ENCODE measurements at places on chromosomes 6 and 20.

- no peak for DNase-seq
Measured at GRCh38 chr6:43307451-43308100, 1.1 kb downstream of the CRIP3 start.

GRCh38 chr6:34656378-34657036, 40.1 kb downstream of the ILRUN start:
- DNase-seq: no peak

- no peak for DNase-seq
Measured at GRCh38 chr6:97702248-97702647, 419.2 kb upstream of the MMS22L start.

DNA sequence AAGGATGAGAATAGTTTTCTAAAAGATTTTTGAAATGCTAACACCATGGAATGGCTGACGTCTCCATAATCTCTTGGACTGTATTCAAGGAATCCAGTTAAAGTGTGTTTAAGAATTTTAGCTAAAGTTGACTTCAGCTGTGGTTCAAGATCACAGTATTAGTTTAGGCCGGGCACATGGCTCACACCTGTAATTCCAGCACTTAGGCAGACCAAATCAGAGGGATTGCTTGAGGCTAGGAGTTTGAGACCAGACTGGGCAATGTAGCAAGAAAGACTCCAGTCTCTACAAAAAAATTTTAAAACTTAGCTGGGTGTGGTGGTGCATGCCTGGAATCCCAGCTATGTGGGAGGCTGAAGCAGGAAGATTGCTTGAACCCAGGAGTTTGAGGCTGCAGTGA, 68.2 kb downstream of the RFPL4B start:
- DNase-seq: no peak

All from right hindlimb (tissue), 1 donor.